NCI-H2081 treated with DMSO at 0.1 percent for 48 hours (cell line): ENCODE measurements at places on chromosomes 1 and 21.

- DNase-seq: no peak
Observed at GRCh38 chr1:41963636-41964035, 44.9 kb upstream of the HIVEP3 start.

- no peak for DNase-seq
Observed at GRCh38 chr1:33010932-33011731, 25.6 kb downstream of the AK2 start.

- no peak for DNase-seq
Observed at GRCh38 chr1:50860256-50860655, 99.8 kb downstream of the FAF1 start.

DNA sequence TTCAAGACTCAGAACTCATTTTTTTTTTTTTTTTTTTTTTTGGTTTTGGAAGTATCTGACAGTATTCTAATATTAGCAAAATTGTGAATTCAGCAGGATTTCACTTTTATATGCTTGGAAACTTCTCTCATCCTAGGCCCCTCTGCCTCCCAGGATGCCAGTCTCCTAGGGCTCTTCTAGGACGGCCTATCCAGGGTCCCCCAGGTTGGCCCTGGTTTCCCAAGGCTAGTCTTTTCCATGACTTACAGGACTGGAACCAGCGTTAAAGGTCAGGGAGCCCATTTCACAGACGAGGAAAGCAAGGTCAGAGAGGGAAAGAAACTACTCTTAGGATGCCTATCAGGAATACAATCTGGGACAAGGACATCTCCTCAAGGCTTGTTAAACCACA lies 412.5 kb downstream of the PTPRU start:
- DNase-seq: no peak

- DNase-seq: no peak
Observed at GRCh38 chr1:234970401-234970730, 158.3 kb downstream of the TOMM20 start.

- no peak for DNase-seq
Observed at GRCh38 chr21:46159390-46159789, 4.0 kb upstream of the FTCD start.

DNA sequence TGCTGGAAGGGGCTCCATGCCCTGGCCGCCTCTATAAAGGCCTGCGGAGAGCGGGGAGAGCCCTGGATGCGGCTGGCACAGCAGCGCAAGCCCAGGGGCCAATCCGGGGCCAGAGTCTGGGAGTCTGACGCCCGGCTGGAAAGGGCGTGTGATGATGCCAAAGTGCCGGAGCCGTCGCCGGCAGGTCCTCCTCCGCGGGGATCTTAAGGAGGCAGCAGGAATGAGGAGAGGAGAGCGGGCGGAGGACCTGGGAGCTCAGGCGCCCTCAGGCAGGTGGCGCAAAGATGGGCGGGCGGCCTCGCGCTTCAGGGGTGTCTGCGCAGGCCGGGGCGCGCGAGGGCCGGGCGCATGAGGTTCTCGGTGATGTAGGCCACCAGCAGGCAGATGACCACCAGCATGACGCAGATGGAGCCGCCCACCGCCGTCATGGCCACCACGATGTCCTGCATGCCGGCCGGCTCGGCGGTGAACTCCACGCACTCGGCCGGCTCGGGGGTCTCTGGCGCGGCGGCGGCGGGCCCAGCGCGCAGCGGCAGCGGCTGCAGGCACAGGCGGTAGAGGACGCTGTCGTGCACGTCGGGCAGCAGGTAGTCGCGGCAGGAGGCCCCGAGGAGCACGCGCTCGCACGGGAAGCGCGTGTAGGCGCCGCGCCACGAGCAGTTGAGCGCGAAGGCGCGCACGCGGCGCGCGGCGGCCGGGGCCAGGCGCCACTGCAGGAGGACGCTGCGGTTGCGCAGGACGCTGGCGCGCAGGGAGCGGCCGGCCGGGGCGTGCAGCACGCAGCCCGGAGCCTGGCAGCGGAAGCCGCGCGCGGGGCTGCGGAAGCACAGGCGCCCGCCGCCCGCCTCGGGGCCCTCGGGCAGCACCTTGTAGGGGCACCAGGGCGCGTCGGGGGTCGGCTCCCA lies 653 bp downstream of the FNDC10 start:
- no peak for DNase-seq

GRCh38 chr1:63960326-63960725 lies 186.5 kb downstream of the ROR1 start:
- no peak for DNase-seq

DNA sequence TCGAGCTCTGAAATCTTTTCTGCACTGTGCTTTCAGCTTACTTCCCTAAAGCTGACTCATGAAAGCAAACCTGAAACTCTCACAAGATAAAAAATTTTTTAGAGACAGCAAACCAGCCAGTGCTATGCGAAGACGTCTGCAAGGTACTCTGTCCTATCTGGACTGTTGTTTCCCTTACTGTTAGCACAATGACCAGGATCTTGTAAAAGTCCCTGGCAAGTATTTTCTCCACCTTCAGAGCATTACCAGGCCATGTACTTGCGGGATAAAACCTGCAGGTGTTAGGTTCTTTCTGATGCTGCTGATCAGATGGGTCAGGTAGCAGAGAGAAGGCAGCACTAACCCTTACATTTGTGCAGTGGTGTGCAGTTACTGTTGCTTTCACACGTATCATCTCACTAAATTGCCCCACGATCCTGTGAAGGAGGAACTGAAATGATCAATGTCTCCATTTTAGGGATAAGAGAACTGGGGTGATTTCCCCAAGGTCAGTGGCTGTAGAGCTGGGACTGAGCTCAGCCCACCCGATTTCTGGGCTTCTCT lies 56.6 kb downstream of the PLXNA2 start:
- no peak for DNase-seq

DNA sequence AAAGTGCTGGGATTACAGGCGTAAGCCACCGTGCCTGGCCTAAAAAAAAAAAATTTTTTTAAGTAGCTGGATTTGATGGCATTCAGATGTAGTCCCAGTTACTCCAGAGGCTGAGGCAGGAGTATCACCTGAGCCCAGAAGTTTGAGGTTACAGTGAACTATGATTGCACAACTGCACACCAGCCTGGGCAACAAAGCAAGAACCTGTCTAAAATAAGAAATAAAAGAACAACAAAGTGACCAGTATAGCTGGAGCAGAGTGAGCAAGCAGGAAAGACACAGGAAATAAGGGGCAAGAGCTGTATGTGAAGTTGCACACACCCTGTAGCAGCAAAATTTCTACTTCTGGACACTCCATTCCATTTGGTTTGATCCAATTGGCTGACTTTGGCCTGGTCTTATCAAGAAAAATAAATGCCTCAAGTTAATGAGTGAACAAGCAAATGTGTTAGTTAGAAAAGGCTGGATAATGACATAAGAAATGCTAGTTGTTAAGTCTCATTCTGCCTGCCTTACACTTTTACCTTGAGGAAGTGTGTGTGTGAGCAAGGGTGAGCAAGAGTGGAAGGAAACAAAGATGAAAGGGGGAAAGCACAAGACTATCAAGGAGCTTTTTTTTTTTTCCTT lies 7.9 kb downstream of the ATP5IF1 start:
- no peak for DNase-seq
